T-helper 2 cell (primary cell): ENCODE measurements at places on chromosomes 3 and 15.
A peak's percentile ranks its signal among the peaks of the same experiment; 100 is the strongest.

- no peak for DNase-seq
These were observed 20.0 kb upstream of the PRR23E start for GRCh38 chr3:127172781-127173515.

DNA sequence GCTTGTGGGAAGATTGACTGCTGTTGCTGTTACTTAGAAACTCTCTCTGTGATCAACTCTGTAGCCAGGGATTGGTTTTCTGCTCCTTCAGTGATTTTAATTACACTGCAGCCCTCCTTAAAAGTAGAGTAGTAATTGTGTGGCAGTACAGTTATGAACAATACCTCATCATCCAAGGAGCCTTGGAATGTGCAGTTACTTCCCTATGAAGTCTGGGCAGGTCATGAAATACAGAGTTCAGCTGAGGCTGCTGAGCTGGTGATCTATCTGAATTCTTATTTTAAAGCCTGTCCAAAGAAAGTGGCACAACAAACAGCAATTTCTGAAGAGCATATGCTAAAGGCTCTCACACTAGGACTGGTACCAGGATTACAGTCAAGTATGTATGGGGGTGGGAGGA is 37.4 kb upstream of the MRPL3 start:
- DNase-seq = no peak

GRCh38 chr3:44104043-44104442 is 137.6 kb upstream of the TOPAZ1 start:
- no peak for DNase-seq

- DNase-seq = no peak
These were observed 507.3 kb upstream of the CBLB start for GRCh38 chr3:106376016-106376570.

- DNase-seq = peak; percentile 40
These were observed 35.5 kb upstream of the CGNL1 start for GRCh38 chr15:57340682-57341259.

DNA sequence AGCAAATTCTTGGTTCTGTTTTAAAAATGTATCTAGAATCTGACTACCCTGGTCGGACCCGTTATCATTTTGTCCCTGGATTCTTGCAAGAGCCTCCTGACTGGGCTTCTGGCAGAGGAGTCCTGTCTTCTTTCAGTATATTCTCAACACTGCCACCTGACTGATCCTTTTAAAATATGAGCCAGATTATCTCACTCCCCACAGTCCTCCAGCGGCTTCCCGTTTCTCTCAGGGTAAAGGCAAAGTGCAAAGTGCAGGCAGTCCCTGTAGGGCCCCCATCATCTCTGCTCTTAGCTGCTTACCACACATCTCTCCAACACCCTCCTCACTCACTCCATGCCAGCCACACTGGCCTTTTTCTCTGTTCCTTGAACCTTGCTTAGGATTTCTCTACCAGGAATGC is 28.4 kb downstream of the CRTC3 start:
- DNase-seq = no peak

DNA sequence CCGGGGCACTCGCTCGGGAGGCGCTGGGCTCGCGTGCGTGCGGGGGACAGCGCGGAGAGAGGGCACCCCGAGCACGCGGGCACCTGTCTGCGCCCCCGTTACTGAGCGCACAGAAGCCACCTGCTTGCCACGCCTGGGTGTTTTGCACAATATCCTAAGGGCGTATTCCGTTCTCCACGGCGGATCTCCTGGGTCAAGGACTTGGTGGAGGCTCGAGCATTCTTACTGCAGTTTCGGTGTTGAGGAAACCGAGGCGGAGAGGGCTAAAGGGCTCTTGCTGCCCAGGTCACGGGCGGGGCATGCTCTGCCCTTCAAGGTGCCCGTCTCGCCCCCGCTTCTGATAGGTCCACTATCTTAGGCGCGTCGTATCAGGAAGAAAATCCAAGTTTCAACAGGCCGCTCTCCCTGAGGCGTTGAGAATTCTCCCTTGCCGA is 526 bp downstream of the GPD1L start:
- no peak for DNase-seq

DNA sequence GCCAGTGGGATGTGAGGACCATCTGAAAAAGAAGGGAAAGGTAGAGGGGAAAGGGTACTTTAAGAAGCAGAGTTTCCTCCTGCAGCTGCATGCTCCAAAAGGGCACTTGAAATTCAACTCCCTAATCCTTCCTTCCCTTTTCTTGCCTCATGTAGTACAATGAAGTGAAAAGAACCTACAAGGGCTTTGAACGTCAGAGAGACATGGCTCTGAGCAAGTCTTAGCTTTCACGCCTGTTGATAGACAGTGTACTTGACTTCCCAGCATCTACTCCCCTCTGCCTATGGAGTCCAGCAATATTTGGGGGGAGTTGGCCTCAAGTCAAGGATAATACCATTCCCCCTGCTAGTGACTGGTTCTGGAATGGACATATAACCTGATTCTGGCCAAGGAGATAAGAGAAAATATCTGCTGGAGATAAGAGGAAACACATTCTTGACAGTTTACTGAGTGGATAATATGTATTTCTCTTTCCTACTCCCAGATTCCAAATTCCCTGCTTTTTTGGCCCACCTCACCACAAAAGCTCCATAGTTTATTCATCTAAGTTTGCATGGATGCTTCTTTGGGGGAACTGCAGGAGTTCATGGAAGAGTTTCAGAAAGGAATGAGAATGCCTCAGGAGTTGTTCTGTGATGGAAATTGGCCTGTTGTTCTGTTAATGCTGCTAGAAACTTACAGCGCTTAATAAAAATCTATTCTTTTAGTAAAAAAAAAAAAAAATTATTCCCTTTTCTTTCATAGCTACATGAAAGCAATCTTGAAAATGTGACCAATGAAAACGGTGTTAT is 193.0 kb upstream of the TPM1 start:
- DNase-seq = no peak

DNA sequence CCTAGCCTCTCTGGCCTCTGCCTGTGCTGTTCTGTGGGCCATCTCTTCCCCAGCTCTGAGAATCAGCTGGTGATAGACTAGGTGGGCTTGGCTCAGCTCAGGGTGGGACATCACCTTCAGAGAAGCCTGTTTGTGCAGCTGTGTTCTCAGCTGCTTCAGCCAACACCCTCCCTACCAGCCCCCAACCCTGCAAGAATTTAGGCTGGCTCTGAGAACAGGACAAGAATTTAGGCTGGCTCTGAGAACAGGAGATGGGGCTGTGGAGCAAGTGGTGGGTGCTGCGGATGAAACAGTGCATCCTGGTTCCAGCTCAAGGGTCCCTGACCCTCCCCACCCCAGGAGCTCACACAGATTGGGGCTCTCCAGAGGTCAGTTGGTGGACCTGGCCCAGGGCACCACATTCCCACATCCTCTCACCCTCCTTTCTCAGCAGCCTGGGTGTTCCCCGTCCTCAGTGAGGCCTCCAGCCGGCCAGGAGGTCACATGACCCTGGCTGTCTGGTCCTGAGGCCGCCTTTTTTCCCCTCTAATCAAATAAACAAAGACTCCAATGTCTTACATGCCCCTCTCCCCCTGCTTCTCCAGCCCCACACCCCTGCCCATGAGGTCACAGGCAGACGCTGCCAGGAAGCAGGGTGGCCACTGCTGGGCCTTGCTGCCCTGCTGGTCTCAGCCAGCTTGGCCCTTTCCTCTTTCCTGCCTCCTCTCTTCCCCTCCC is 14.9 kb downstream of the PLEKHO2 start:
- DNase-seq = no peak

DNA sequence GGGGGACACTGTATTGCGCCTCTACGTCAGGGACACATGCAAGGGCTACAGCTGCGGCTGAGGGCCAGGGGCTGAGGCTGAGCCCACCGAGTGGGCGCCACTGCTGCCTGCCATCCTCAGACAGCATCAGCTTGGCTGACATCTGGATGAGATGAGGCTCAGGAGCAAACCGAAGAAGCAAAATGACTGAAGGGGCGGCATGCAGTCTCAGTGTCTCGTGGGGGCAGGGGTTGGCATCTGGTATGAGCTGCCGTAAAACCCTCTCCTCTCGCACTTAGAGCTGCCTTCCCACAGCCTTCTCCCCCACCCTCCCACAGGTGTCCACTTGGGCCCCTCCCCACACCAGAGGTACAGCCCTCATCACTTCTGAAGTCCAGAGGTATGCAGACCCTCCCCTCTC is 24.2 kb upstream of the CMTM7 start:
- no peak for DNase-seq

DNA sequence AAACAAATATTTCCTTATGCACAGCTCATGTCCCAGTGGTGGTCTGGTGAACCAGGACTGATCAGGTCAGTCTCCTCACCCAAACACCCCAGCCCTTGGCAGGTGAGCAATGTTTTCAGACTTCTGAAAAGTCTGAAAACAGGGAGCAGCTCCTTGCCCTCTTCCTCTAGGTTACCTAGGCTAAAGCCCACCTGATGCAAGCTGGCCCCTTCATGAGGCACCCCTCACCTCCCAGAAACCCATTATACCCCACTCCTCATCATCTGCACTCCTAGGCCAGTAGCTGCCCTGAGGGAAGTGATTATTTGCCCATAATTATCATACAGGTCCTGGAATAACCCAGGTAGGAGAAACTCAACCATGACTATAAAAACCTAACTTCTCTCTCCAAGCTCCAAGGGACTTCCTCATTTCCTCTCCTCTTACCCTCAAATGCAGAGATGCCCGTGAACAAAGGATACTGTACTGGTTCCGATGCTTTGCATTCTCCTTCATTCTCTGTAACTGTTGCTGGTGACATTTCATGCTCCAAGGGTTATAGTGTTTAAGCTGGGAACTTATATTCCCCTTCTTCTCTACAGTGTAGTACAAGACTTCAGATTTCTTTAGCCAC is 5.2 kb upstream of the NCKIPSD start:
- no peak for DNase-seq

DNA sequence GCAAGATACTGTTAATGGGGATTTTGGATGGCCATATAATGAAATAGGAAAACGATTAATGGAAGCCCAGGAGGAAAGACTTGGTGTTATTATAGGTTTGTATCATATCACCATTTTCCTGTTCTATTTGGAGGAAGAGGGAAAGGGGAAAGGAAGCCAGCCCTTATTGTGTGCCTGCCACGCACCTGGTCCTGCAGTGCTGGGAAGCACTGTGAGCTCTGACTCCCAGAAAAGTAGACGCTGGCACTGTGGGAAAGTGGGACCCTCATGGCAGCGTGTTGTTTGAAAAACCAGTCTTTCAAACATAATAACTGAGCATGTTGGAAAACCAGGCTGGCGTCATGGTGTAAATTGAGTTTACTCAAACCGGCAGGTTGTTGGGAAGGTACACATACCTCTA is 22.0 kb downstream of the CGNL1 start:
- DNase-seq = no peak

- no peak for DNase-seq
These were observed 443.8 kb upstream of the TGFBR2 start for GRCh38 chr3:30162579-30162978.

DNA sequence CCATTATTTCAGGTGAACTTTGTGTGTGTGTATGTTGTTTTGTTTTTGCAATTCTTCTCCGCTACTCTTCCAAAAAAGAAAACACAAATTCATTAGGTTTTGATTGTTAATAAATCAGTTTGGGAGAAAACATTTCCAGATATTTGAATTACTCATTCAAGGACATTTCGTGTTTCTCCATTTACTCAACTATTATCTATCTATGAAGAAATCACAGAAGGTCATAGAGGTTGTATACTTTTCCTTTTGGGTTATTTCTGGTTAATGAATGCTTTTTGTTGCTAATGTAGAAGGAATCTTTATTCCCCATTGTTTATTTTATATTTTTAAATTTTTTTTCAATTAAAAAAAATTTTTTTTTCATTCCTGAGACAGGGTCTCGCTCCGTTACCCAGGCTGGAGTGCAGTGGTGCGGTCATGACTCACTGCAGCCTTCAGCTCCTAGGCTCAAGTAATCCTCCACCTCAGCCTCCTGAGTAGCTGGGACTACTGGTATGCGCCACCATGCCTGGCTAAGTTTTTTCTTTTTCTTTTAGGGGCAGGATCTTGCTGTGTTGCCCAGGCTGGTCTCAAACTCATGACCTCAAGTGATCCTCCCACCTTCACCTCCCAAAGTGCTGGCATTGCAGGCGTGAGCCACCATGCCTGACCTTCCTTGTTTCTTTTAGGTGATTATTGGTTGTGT is 28.4 kb downstream of the IGF1R start:
- DNase-seq = no peak

DNA sequence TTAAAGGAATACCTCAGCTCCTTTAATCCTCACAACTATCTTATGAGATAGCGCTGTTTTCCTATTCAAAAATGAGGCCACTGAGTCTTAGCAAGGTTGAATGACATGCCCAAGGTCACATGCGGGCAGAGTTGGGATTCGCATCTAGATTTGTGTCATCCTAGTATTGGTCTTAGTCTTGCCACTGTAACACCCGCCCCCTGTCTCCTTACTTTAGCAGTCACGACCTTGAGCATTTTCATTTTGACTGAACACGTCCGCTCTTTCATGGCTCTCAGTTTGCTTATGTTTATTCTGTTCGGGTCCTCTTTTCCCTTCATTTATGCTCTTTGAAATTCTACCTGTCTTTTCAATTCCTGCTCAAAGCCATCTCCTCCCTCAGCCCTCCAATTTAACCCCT is 112.5 kb upstream of the CADPS start:
- no peak for DNase-seq

DNA sequence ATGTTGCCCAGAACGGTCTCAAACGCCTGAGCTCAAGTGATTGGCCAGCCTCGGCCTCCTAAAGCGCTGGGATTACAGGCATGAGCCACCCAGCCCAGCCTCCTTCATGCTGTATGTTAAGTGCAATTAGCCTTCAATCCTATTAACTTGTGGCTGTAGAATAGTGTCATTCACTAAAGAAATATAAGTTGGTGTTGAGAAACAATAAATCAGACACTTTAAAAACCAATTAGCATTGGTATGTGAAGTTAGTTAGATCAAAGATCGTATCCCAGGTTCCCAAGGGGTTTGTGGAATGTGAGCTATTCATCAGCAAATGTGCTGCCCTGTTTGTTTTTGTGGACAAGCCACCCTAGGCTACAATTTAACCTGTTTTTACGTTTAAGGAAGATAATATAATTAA is 11.0 kb upstream of the PIK3CB start:
- no peak for DNase-seq

DNA sequence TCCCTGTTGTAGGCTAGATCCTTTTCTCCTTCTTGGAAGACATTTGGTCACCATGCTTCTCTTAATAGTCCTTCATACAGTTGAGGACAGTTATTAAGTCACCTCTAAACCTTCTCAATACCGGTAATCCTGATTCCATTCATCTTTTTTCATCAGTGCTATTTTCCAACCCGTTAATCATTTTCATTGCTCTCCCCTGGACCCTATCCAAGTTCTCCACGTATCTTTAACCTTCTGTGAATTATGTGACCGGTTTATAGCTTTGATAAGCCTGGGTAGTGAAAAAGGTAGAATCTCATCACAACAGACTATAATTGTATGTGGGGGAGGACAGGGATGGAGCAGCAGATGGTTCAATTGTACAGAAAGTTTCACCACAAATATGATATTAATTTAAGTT is 168.5 kb downstream of the MECOM start:
- no peak for DNase-seq

GRCh38 chr3:175149675-175150074 is 290.5 kb downstream of the NAALADL2 start:
- DNase-seq = no peak

DNA sequence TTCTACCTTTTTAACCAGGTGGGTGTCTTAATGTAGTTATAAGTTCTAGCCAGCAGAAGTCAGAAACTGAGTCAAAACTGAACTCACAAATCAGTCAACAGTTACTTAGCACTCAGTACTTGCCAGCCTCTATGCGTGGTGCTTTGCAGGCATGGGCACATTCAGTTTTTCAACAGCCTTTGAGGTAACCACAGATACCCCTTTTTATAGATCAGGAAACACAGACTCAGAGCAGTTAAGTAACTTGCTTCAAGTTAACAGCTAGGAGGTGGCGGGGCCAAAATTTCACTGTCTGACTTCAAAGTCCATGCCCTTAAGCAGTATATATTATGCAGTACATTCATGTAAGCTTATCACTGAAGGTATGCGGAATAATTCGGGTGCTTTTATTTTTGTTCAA is 139.4 kb downstream of the FHIT start:
- peak; percentile 83 for DNase-seq
